ENCODE measurements at places on chromosomes 7 and 10.

DNA sequence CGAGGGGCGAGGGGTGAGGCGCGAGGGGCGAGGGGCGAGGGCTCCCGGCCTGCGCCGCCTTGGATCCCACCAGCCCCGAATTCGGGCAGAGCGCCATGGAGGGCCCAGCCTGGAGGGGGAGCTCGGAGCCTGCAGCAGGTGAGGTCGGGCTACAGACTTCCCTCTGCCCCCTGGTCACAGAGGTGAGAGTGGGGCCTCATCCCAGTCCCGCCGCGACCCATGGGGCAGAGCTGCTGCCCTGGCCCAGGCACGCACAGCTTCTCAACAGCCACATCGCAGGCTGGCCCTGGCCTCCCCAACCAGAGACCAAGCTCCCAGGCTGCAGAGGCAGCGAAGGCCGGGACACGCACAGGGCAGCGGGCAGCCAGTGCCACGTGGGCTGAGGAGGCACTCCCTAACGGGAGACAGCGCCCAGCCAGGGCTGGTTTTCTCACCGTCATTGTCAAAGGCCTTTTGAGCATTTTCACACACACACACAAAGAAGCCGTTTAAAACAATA lies 191.8 kb downstream of the PTPRN2 start:
- no peak for DNase-seq

DNA sequence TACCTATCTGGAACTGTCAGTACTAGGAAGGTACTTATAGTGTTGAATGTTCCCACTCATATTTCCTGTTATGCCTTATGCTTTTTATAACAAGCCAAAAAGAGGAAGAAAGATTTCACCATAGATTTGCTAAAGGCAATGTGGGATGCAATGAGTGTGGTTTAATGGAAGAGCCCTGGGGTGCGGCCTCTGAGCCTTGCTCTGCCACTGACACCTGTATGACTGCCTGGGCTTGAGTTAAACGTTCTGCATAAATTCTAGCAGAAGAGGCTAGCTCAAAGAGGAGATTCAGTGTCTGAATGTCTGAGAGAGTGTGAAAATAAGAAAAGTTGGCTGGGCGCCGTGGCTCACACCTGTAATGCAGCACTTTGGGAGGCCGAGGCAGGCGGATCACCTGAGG lies 143.8 kb downstream of the TPST1 start:
- no peak for DNase-seq

DNA sequence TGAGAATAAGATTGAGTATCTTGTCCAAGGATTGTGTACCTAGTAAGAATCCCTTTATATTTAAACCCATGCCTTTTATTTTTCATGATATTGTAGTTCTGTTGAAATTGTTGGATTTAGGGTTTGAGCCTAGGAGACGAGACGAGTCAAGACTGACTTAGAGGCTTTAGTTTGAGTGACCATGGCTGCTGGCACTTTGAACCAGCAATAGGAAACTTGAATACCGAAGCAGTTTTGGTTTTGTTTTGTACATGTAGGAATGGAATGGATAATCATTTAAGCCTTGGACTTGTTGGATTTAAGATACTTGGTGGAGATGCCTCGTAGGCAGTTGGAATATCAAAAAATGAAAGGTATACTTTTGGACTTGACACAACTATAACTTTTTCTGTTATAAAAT lies 229.0 kb downstream of the BICC1 start:
- no peak for DNase-seq

DNA sequence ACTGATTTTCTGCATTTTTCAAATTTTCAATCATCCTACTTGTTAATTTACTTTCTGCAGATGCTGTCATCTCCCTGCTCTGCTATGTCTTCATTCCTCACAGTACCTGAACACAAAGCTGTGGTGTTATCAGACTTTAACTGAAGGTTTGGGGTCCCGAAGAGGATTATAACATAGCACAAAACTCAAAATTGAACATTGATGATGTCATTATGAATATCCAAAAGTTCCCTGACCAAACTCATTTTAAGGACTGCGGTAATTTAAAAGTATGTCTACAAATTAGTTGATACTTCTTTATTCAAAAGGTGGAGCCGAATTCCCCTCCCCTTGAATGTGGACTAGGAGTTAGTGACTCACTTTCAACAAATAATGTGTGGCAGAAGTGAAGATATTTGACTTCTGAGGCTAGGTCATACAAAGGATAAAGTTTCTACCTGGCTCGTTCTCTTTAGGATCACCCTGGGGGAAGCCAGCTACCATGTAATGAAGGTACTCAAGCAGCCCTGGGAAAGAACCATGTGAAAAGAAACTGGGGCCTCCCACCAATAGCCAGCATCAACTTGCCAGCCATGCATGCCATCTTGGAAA lies 6.4 kb upstream of the ENTPD7 start:
- DNase-seq, result no peak

- peak; percentile 28 for DNase-seq
Observed at GRCh38 chr10:11175823-11176243, 158.2 kb downstream of the CELF2 start.

GRCh38 chr7:133778472-133778871 lies 348.7 kb upstream of the LRGUK start:
- DNase-seq, result no peak

DNA sequence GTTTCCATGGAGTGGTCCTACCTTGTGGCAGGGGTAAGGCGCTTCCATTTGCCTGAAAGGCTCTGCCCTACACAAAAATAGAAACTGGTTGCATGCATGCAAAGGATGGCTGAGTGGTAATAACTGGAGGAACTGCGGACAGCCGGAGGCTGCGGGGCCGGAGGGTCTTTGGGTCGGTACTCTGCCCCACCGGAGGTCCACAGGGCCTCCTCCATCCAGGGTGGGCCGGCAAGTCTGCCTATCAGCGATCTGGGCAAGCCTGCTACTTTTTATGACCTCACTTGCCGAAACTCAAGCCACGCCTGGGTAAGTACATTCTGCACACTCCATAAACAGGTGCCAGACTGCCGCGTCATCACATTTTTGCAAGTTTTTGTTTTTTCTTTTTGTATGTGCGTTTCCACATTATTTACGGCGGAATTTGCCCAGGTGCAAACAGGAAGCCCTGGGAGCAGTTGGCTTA lies 30.0 kb downstream of the TACC2 start:
- DNase-seq, result no peak

DNA sequence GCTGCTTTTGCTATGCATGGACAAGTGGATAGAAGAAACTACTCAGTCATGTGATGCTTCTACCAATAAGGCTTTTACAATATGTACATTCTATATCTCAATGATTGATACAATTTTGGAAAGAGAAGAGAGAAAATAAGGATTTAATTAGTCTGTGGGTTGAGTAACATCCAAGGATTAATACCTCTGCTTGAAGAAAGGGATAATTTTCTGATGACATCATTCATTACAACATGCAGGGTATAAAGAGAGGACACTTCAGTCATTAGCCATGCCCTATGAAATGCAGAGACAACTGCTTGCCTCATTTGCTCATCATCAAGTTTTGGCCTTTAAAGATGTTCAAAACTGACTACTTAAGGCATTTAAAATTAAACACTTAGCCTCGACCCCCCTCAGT lies 237.3 kb downstream of the AHR start:
- DNase-seq, result no peak

GRCh38 chr7:151687523-151688235 lies 168.0 kb upstream of the RHEB start:
- DNase-seq, result no peak

GRCh38 chr7:44348300-44348699 lies 22.9 kb upstream of the CAMK2B start:
- DNase-seq, result no peak

Measured in effector memory CD8-positive, alpha-beta T cell (primary cell).